ENCODE measurements at places on chromosomes 12 and 14.

DNA sequence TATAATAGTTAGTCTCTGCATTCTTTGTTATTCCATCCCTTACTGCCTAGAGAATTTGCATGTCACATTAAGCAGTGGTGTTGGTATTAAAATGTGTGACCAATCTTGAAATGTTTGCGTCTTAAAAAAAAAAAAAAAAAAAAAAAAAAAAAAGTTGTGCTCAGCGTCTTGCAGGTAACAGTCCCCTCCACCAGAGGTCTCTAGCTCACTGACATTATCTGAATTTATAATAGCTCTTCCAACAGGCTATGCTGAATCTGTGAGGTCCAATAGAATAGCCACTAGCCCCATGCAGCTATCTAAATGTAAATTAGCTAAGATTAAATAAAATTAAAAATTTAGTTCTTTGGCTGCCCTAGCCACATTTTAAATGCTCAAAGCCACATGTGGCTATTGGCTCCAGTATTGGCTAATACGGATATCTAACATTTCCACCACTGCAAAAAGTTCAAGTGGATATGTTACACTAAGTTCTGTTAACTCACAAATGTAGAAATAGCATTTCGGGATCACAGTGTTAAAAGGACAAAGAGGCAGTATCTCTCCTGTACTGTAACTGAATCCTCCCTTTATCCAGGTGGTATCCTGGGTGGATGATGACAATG is 28.7 kb downstream of the NKX2-8 start:
- peak; percentile 8 for DNase-seq

GRCh38 chr14:104973385-104974145 is 4.6 kb downstream of the AHNAK2 start:
- no peak for DNase-seq

DNA sequence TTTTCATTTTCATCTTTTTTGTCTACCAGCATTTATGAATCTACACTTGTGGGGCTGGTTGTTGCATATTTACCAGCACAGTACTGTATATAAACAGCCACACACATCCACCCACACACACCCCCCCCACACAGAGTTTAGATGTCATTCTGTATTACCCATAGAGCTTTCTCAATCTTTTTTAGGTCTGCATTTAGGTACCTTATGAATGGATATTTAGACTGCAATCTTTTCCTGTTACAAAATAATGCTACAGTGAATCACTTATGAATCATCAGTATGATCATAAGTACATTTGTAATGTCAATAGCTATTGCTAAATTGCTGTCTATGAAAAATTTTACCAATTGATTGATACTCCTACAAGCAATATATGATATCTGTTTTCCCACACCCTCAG is 67.3 kb upstream of the STK38L start:
- peak; percentile 53 for DNase-seq

- DNase-seq = peak; percentile 70
Observed at GRCh38 chr12:56129206-56129941, 1.3 kb downstream of the ESYT1 start.

- DNase-seq = peak; percentile 83
Observed at GRCh38 chr12:127145929-127146789, 1120.8 kb upstream of the TMEM132C start.

DNA sequence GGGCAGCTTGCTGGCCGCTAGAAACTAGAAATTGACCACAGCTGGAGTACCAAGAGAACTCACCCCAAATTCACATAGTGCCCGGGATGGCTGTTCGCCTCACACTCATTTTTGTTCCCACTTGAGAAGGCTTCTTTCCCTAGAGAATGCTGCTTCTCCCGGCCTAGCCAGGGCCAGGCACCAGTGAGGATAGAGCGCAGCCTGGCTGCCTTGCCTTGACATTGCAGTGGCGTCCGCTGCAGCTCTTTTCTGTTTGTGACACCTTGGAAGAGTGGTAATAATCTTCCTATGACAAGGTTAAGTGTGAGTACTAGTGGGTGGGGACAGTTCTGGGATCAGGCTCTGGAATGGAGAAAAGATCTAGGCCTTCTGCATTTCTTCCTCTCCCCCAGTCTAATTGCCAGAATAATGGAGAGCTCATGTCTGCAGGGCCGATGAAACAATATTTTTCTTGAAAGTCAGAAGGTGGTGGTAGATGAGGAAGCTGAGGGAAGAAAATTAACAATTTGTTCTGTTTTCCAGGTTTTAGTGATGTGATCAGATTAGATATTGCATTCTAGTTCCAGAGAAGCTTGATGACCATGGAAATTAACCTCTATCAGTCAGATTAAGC is 3.7 kb downstream of the TMEM253 start:
- DNase-seq = peak; percentile 76

DNA sequence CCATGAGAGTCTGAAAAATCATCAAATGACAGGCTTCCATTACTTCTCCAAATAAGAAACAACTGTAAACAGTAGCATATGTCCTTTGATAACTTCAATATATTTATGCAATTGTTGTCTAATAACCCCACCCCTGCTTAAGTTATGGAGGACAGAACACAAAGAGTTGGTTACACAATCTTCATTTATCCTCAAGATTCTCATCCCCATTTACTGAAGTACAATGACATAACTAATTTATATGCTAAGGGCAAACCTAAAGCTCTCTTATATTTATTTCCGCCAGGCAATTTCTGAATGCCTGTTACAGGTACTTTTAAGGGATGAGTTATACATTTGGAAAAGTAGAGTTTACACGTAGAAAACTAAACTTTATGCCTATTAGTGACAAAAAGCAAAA is 12.3 kb downstream of the SCAF11 start:
- no peak for DNase-seq

- no peak for DNase-seq
Observed at GRCh38 chr14:83462759-83463158, 1929.1 kb upstream of the SEL1L start.

GRCh38 chr12:122031342-122032216 is 9.9 kb downstream of the BCL7A start:
- peak; percentile 77 for DNase-seq

DNA sequence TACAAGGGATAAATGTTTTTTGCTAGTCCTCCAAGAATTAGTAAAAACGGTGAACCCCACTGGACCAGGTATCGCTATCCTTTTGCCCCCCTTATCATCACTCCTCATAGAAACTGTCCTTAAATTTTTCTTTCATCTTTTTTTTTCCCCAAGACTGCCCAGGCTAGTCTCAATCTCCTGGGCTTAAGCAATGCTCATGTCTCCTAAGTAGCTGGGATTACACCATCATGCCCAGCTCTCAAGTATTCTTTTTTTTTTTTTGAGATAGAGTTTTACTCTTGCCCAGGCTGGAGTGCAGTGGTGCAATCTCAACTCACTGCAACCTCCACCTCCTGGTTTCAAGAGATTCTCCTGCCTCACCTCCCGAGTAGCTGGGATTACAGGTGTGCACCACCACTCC is 9.7 kb downstream of the IRF2BPL start:
- no peak for DNase-seq

- DNase-seq = no peak
Observed at GRCh38 chr12:53712059-53712643, 15.1 kb downstream of the CALCOCO1 start.

- no peak for DNase-seq
Observed at GRCh38 chr12:60035835-60036234, 440.0 kb downstream of the SLC16A7 start.

GRCh38 chr12:125276567-125276966 is 211.3 kb downstream of the AACS start:
- DNase-seq = no peak

DNA sequence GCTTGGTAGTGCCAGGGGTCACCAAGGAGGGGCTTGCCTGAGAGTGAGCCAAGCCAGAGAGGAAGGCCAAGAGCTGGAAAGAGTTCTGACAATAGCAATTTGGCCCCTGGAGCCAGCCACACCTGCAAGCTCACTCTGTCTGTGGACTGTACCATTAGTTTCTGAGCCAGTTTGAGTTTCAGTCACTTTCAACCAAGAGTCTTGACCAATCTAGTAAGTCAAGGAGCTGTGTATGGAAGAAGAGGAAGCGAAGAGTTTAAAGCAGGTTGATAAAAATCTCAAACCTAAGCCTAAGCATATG is 38.5 kb downstream of the NT5DC3 start:
- no peak for DNase-seq

GRCh38 chr12:100484183-100484886 is 10.7 kb downstream of the NR1H4 start:
- no peak for DNase-seq

GRCh38 chr12:56874821-56875220 is 59.4 kb downstream of the SDR9C7 start:
- no peak for DNase-seq

All from activated CD4-positive, alpha-beta T cell treated with anti-CD3 and anti-CD28 coated beads for 48 hours (primary cell).